Lung microvascular endothelial cell (primary cell): ENCODE measurements at places on chromosomes 5 and 9. TPM values are rescaled to one million over a fixed set of nuclear protein-coding genes. Genes with fewer than 3 reads are reported as not detected.

DNA sequence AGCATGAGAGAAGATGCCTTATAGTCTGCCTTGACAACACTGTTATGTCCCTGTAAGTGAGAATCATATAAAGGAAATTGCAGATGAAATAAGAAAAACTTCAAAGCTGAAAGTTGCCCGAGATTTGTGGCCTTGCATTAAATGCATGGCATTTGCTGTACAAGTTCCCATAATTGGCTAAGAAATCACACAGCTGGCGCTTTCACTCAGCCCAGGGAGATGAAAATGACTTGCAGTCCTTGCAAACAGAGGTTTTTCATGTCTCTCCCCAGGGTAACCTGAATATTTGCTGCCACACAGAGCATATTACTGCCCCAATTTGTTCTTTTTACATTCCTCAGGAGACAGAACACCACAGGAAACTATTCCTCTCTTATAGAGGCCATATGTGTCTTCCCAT, 174.8 kb downstream of the FAM114A2 start:
- no peak for DNase-seq

DNA sequence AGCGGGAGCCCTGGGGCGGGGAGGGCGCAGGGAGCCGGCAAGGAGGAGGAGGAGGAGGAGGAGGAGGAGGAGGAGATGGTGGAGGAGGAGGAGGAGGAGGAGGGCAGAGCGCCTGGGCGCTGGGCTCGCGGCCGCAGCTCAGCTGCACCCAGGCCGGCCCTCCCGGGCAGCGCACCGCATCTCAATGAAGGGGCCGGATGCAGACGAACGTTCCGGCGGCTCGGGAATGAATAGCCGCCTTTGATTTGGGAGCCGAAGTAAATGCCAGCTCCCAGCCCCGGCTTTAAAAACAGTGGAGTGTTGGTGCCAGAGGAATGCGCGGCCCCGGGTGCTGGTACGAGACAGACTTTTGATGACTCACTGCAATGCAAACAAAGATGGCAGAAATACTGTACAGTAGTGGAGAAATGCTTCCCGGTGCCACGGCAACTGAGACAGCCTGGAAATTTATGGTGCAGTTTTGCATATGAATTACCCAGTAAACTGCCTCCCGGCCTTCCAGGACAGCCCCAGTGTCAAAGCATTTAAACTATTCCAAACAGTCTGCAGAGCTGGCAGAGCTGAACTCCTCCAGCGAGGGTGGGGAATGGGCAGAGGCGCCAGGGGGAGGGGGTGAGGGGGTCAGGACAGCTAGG, 43.1 kb downstream of the NACC2 start:
- DNase-seq: peak; percentile 83

GRCh38 chr9:31847963-31848362, 536.5 kb upstream of the ACO1 start:
- no peak for DNase-seq

The TMEM215 gene
- total RNA-seq: not detected in 2 replicates

GRCh38 chr5:96692441-96692840, 30.3 kb downstream of the CAST start:
- DNase-seq: no peak

DNA sequence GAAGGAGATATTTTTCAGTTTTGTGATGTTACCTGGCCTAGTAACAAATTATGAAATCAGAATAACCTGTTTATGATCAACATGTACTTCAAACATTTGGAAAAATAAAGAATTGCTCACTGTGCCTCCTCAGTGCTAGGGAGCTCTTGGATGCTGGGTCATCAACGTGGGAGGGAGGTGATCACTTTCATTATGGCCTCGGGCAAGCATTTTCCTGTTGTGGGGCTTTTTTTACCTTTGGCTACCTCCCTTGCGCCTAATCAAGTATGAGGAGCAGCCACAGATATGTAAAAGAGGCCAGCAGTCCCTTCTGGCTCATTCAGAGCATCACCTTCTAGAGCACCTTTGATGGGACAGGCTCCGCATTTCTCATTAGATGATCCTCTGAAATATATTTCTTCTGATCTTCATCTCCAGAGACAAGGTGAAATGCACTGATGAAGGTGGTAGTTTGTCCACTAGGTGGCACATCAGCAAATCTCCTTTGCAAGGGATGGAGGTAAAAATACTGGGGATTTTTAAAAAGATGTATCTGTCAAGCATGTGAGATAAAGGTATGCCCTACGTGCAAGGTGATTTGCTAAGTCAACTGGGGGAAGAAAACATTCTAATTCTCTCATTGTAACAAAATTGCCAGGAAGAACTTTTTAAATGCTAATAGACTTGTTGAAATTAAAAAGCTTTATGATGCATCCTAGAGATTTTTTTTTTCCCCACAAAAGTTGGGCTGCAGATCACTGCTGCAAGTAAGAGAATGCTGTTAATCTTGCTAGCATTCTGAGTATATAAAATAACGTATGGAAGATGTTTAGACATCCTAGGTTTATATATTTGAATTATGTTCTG, 218.2 kb downstream of the MAST4 start:
- DNase-seq: peak; percentile 67

DNA sequence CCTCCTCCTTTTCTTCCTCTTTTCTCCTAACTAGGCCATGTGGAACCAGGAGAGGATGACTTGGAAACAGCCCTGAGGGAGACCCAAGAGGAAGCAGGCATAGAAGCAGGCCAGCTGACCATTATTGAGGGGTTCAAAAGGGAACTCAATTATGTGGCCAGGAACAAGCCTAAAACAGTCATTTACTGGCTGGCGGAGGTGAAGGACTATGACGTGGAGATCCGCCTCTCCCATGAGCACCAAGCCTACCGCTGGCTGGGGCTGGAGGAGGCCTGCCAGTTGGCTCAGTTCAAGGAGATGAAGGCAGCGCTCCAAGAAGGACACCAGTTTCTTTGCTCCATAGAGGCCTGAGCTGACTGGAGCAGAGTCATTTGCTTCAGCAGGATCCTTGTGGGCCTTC, 13.7 kb downstream of the NUDT2 start:
- no peak for DNase-seq

The NUDT12 gene
- 3.2 and 3.7 TPM in 2 replicates for total RNA-seq

The PCDHA6 gene
- 0.20 and 0.22 TPM in 2 replicates for total RNA-seq

- DNase-seq: no peak
Measured at GRCh38 chr5:53906736-53907135, 346.3 kb downstream of the NDUFS4 start.

DNA sequence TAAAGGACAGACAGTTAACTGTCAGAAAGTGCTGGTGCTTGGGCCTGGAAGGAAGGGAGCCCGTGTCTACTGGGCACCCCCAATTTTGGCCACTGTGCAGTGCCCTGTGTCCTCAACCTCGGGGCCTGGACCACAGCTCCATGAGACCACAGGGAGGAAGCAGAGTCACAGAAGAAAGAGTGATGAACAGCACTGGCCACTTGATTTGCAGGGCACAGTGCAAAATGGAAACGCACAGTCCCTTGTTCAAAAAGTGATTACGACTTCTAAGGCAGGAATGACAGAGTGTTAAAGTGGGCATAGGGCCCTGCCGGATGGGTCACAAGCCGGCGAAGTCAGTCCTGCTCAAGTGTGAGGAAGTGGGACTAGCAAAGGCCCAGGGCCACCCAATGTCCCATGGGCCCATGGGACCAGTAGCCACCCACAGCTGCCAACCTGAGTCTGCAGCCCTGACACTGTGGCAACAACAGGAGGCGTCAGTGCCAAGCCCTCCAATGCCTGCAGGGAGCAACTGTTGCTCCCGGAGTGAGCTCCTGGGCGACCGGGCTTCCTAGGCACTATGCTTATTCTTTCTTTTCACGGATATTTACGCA, 85.4 kb downstream of the ADAMTS2 start:
- no peak for DNase-seq

DNA sequence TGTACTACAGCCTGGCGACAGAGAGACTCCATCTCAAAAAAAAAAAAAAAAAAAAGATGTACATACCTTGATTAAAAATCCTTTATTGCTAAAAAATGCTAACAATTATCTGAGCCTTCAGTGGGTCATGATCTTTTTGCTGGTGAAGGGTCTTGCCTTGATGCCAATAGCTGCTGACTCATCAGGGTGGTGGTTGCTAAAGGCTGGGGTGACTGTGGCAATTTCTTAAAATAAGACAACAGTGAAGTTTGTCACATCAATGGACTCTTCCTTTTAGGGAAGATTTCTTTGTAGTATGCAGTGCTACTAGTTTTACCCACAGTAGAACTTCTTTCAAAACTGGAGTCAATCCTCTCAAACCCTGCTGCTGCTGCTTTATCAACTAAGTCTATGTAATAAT, 33.9 kb upstream of the OTULINL start:
- no peak for DNase-seq

- DNase-seq: no peak
Measured at GRCh38 chr9:133226219-133227171, 17.4 kb upstream of the OBP2B start.

GRCh38 chr5:128701301-128701700, 163.3 kb upstream of the FBN2 start:
- no peak for DNase-seq

DNA sequence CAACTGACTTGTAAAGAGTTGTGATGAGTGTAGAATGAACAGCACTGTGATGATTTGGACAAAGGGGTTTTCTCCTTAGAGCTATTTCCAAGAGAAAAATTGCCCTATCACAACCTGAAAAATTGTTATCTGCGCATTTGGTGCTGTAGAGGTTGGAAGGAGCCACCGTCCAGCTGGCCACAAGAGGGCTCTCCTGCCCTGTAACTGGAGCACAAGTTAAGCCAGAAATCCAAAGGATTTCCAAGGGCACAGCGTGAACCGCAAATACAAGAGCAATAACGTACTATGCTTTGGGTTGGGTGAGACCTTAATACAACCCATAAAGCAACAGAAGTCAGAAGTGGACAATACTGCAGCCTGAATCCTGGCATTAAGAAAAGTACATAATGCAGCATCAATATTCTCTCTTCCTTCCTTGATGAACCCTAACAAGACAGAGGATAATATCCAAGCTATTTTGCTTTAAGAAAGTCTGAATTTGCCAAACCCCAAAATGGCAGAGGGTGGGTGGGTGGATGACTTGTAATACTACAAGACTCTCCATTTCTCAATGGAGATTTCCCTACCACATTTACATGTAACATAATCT, 56.8 kb upstream of the SMIM32 start:
- peak; percentile 78 for DNase-seq

The NRARP gene
- 18.7 and 28.3 TPM in 2 replicates for total RNA-seq

The PCDHA12 gene
- total RNA-seq: under 0.01 TPM in 1 of 2 replicates, not detected in the other

DNA sequence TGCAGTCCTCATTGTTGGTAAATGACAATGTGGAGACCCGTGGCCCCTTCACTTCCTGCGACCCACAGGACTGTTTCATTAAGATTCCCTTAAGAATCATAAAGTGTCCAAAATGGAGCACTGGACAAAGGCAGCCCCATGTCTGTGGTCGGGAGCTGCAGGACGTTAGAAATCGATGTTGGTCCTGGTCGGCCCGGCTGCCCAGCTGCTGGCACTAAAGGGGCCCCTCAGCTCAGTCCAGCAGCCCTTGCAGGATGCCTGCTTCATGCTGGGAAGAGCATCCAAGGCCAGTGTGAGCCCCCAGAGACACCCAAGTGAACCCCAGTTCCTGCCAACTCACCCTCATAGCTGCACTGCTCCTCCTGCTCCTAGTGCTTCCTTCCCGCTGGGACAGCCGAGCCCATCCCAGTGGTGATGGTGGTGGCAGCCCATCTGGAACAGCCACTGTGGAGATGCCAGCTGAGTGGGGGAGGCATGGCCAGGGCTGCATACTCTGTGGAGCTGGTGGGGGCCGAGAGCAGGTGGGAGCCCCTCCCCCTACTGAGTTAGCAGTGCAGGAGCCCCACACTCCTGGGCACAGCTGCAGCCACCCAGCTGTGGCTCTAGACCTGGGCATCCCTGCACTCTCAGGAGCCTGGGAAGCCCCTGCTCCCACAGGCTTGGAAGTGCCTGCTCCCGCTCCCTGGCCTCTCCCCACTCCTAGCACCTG, 168.0 kb upstream of the IRX2 start:
- DNase-seq: no peak

DNA sequence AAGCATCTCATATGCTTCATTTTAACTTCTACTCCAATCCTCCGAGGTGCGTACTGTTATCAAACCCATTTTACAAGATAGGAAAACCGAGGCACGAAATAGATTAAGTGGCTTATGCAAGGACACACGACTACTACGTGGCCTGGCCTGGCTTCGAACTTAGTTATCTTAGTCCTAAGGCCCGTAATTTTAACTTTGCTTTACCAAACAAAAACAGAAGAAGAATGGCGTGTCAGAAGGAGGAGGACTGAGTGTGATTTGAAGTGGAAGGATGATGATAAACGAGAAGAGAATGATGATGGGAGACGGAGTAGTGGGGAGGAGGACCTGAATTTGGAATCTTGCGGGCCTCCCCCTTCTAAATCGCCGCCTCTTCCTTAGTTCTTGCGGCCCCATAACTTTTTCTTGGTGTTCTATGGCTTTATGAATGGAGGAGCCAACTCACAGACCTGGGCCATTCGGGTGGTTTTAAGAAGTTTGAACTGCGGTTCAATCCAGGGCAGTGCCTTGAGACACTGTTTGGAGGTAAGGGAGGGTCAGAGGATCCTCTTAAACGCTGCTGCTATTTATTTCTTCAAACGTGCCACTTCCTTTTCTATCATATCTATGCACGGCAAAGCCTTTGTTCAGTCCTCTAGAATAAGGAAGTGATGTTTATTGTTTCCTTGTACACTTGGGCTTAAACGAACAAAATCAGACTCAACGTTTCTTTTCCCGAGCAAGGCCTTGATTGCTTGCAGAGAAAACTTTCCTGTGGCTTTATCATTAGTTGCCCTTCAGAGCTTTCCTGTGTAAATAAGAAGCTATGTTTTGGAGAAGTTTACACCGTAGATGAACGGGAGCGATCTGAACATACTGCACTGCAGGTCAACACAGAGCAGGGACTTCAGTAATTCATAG, 795 bp downstream of the CNOT8 start:
- peak; percentile 37 for DNase-seq

DNA sequence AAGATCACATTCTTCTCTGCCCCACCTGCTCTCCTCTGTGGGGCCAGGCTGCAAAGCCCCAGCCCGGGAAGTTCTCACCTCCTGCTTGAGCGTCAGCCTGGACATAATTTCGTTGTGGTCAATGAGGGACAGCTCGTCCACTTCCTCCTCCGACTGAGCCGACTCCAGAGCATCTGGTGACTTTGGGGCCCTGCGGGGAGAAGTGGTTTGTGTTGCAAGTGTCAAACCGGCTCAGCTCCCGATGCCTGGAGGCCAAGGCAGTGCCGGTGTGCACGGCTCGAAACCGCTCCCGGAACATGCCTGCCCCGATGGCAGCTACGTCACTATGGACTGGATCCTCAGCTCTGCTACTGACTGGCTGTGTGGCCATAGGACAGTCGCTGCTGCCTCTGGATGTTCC, 52.8 kb downstream of the PRRT1B start:
- no peak for DNase-seq

The PCDHB8 gene
- 0.40 and 0.44 TPM in 2 replicates for total RNA-seq

DNA sequence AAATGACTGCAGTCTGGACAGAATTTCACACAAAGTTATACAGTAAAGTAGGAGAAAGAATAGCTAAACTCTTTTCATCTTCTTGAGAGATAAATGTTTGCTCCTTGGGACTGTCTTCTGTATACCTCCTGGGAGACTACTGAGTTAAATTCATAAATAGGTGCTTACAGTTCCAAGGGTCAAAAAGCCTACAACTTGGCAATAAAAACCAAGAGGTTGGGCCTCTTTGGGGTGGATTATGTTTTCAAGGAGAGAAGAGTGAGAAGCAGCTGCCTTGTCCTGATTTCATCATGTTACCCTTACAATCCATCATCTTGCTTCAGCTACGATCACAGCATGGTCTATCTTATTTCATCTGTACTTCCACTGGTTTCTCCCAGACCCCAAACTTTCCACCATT, 213.2 kb upstream of the RPS23 start:
- DNase-seq: no peak

GRCh38 chr5:160649304-160649703, 202.7 kb downstream of the ATP10B start:
- DNase-seq: no peak

The ADAMTS16 gene
- total RNA-seq: not detected in 2 replicates
